NCI-H1417 (cell line): ENCODE measurements at places on chromosomes 11 and 22.

GRCh38 chr22:32606181-32606580, 131.6 kb downstream of the FBXO7 start:
- no peak for DNase-seq

- no peak for DNase-seq
Observed at GRCh38 chr11:90803831-90804230, 581.0 kb upstream of the CHORDC1 start.

GRCh38 chr11:61679893-61680621, at the start of gene DAGLA:
Gene DAGLA, plus strand, starts transcription at chr11:61680391. Its CDS starts 39,765 bp downstream, at chr11:61720156.
- peak; percentile 88 for DNase-seq

DNA sequence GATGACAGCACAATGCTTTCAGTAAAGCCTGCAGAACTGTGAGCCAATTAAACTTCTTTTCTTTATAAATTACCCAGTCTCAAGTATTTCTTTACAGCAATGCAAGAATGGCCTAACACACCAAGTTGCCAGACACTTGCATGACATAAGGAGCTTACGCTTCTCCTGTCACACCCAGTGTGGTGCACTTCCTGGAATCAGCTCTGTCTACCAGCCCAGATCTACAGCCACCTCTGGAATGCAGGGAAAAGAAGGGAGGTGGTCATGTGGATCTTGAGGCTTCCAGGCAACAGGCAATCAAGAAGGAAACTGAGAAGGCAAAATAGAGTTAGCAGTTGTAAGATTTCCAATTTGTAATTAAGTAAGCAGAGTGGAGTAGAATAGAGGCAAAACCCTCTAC, 37.4 kb upstream of the SESN3 start:
- DNase-seq = no peak

DNA sequence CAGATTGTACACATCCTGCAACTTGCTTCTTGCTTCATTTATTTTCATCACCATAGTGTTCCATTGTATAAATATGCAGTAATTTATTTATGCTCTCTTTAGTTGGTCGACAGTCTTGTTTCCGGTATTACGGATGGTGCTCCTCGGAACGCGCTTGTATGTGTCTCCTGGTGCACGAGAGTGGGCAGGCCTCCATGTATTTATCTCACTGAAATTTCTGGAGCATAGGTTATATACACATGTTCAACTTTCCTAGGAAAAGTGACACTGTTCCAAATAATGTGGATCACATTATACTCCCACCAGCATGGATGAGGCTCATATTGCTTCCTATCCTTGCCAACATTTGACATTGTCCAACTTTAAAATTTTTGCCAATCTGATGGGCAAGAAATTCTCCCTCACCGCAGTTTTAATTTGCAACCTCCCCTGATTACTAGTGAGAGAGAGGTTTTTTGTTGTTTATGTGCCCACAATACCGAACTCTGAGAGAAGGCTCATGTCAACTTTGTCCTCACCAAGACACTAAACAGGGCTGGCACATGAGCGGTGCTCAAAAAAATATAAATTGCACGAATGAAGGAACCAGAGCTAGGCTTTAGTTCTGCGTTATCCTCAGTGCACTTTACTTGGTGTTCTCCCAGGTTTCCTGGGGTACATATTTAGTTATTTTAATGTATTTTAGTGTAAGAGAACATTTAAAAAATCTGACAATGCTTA, 3.8 kb downstream of the CSNK2A3 start:
- no peak for DNase-seq

- no peak for DNase-seq
Observed at GRCh38 chr11:91170711-91171110, 947.9 kb upstream of the CHORDC1 start.

DNA sequence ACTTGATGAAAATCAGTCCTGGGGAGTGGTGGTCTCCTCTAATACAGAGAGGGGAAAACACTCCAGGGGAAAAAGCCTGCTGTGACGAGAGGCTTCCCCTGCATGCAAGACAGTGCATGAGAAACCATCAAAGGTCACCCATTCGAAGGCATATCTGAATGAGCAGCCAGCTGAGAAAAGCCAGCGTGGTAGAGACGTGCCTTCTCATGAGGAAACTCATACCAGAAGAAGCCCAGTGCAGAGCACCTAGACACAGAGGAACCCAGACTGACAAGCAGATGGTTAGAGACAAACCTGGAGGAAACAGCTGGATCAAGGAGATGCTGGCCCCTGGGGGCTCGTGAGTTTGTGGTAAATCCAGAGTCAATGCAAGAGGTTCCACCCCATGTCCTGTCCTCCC, 534.8 kb downstream of the BRD1 start:
- DNase-seq = no peak

DNA sequence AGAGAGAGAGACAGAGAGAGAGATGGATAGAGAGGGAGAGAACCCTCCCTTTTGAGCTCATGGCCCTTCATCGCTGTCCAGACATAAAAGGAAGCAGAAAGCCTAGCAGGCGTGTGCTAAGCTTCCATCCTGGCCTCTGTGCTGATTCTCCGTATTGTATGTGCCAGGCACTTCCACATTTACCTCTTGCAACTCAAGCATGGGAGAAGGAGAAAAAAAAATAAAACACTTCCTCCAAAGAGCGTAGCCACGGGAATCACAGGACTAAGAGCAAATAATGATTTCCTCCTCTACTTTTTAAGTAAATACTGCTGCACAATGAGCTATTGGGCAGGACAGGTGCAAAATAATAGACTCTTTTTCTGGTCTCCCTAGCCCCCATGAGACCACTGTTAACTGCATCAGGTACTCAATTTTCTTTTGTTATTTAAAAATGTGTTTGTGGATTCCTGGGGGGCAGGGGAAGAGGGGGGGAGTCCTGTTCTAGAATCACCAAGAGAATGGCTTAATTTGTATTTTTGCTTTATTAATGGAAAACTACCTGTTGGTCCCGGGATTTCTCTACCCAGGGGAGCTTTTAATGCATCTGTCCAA, 154.3 kb downstream of the NXPE2 start:
- peak; percentile 93 for DNase-seq

- DNase-seq = peak; percentile 34
Observed at GRCh38 chr11:67373648-67374570, 511 bp upstream of the CLCF1 start.

- DNase-seq = no peak
Observed at GRCh38 chr11:111966678-111967077, 29.5 kb downstream of the DIXDC1 start.

GRCh38 chr11:62071408-62071807, 52.4 kb upstream of the INCENP start:
- no peak for DNase-seq

- DNase-seq = no peak
Observed at GRCh38 chr11:35853971-35854370, 89.9 kb upstream of the LDLRAD3 start.

DNA sequence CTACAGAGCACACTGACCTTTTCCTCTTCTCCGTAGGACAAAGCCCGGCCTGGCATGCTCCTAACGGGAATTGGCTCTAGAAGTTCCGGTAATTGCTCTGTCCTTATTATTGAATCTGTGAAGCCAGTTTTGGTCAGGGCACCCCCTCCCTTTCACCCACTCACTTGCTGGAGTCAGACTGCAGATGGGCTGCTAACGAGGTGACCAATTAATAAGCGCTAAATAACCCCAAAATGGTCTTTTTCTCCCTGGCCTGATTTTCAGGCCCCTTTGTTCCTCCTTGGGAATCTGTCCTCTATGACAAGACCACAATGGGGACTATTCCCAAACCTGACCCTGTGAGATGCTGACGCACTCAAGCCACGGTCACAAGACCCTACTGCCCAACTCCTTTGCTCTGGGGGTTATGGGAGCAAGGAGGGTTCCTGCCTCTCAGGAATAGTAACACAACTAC, 610.0 kb upstream of the CADM1 start:
- DNase-seq = no peak

- no peak for DNase-seq
Observed at GRCh38 chr22:45263463-45264269, 21.1 kb upstream of the UPK3A start.

- DNase-seq = no peak
Observed at GRCh38 chr11:114614127-114614720, 18.6 kb upstream of the NXPE4 start.

GRCh38 chr11:120123946-120124345, 14.0 kb downstream of the TRIM29 start:
- no peak for DNase-seq

DNA sequence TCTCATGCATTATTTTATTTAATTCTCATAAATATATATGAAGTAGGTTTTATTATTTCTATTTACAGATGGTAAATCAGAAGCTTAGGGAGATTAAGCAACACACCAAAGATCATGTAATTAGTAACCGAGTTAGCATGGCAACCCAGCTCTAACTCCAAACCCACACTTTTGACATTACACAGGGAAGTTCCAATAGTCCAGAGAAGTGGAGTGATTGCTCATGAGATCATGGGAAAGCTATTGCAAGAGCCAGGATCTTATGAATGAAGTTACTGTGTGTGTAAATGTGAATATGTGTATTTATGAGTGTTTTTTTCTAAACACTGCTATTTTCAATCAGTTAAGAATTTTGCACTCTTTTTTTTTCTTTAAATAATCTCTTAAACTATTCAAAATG, 225.8 kb upstream of the KIRREL3 start:
- no peak for DNase-seq

DNA sequence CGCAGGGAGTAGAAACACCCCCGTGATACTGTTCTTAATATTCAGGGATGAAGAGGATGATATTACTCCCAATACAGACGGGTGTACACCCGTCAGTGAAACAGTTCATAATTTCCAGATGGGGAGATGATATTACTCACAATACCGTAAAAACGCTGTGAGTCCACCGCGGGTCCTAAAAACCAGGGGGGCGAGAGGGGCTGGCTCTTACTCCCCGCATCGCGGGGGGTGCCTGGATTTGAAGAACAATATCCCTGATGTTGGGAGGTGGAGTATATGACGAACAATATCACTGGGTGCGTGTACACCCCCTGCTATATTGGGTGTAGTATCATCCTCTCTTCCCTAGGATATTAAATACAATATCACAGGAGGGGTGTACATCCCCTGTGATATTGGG, 20.5 kb upstream of the APOL5 start:
- DNase-seq = no peak

- DNase-seq = no peak
Observed at GRCh38 chr11:26324270-26324669, 7.7 kb upstream of the ANO3 start.

- peak; percentile 81 for DNase-seq
Observed at GRCh38 chr11:3840870-3841425, at the start of gene RHOG. Gene RHOG, minus strand, starts transcription at chr11:3840959. Its CDS starts 12,821 bp downstream, at chr11:3828138.

DNA sequence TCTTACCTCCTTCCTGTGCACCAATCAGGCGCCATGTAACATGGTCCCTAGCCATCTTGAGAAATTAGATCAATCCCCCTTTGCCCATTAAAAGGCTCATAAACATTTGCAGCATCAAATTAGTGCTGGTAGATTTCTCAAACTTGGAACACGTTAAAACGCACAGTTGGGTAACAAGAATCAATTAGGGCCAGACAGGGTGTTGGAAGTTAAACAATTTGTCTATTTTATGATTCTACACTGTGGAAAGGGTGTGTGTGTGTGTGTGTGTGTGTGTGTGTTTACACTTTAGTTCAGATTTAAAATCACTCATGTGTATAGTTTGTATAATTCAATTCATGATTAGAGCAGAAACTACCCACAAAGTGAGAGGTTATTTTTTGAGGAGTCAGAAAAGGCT, 682.0 kb downstream of the OPCML start:
- no peak for DNase-seq

DNA sequence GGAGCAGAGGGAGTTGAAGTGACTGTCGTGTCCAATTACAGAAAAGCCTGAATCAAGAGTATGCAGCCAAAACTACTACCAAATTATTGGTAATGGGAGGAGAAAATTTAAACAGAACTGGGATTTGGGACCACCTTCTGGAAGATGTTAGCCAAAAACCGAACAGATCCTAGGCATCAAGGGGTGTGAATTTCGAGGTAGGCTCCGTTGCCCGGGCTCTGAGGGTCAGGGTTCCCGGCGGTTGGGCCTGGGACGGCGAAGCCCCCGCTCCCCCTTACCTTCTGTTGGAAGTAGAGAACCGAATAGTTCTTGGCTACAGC, 313 bp downstream of the PRCP start:
- no peak for DNase-seq
